Activated CD8-positive, alpha-beta T cell treated with anti-CD3 and anti-CD28 coated beads, Interleukin-2, amount 10 ng/mL, durations not matched to agents 7 days and 5 days (primary cell): ENCODE measurements at places on chromosomes 7 and 10. TPM values are rescaled to one million over a fixed set of nuclear protein-coding genes. Genes with fewer than 3 reads are reported as not detected.

The AKR1B15 gene
- total RNA-seq = not detected

The TRIM50 gene
- not detected for total RNA-seq

The ZNF467 gene
- 0.11 TPM for total RNA-seq

The C10orf90 gene
- not detected for total RNA-seq

The CAV1 gene
- total RNA-seq = not detected

The OR2A12 gene
- total RNA-seq = not detected

The LGI1 gene
- not detected for total RNA-seq

GRCh38 chr7:106947244-106947728 lies 82.2 kb downstream of the PIK3CG start:
- peak; percentile 50 for DNase-seq

DNA sequence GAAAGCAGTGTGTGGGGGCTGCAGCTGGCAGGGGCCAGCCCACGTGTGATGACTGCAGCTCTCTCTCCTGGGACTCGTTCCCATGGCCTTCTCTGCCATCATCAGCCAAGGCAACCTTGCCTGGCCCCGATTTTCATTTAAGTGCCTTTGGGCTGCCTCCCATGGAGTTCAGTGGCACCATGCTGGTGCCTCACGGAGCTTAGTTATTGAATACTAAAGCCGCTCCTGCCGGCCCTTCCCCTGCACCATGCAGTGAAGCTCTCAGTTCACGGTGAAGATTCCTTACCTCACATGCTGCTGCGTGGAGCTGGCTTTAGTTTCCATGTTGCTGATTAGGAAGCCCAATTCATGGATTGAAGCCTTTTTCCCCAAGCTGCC lies 141.5 kb upstream of the EEPD1 start:
- no peak for DNase-seq

- peak; percentile 64 for DNase-seq
Measured at GRCh38 chr7:105429746-105430612, 41.3 kb upstream of the SRPK2 start.

DNA sequence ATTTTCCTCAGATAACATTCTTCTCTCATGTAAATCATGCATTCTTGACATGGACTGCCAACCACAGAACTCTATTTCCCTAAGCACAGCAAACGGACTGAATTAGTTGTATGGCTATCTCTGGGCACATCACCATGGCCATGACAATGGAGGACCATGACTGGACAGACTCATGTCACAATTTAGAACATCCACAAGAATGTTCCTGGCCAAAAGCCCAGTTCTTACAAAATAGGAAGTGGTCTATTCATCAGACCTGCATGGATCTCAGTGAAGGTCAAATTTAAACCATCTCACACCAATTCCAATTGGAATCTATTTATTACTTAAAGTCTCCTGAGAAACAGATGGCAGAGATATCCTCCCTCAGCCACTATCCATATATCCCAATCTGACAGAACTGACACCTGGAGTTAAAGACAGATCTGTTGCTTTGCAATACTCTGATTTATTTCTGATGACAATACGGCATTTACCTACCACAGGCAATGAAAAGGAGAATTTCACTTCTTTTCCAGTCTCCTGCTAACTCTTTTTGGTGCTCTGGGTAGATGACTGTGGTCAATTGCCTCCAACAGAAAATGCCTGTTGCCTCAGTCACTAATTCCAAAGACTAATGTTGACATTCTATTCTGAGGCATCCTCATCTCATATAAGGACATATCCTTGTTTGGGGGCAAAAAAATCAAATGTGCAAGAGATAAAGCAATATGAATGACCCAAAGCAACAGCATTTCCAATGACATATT lies 254.8 kb downstream of the HTR7 start:
- no peak for DNase-seq

- DNase-seq = no peak
Measured at GRCh38 chr7:70352088-70352487, 753.8 kb downstream of the AUTS2 start.

DNA sequence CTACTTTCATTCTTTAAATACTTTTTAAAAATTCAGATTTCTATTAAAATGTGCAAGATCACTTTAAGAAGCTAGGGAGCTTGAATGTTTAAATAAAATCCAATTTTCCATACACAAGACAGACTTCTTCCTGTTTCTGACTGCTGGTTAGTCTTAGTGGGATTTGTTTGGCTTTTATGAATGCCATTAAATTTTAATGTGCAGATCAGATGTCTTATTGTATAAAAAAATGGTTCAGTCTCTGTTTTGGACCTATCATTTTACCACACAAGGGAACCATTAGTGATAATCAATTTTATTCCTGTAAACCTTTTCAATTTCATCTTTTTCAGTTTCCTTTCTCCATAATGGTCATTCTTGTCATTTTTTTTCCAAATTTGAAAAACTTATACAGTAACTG lies 63.2 kb downstream of the VCL start:
- no peak for DNase-seq

DNA sequence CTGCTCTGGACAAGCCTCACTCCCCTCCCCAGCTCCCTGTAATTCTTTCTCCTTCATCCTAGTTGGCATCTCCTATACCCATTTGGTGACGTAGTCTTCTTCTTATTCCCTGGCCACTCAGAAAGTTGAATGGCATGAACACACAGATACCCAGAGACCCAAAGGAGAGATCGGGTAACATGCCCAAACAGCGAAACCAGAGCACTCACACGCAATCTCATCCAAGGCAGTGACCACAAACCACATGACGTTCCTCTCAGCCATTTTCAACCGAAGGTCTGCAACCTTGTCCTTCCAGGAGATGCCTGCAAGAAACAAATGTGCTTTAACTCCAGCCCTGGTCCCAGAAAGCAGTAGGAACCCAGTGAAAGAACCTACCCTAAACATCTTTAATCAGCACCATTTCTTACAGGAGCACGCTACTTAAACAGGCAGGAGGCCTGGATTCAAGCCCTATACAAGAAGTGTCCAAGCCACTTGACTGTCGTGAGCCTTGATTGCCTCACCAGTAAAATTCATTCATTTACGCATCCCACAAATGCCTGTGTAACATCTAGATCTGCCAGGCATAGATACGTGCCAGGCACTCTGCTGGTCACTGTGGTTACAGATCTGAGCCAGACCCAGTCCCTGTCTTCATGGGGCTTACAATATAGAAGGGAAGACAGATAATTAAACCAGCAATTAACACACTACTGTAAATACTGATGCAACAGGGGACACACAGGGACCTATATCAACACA lies 37.1 kb downstream of the XPNPEP1 start:
- no peak for DNase-seq

DNA sequence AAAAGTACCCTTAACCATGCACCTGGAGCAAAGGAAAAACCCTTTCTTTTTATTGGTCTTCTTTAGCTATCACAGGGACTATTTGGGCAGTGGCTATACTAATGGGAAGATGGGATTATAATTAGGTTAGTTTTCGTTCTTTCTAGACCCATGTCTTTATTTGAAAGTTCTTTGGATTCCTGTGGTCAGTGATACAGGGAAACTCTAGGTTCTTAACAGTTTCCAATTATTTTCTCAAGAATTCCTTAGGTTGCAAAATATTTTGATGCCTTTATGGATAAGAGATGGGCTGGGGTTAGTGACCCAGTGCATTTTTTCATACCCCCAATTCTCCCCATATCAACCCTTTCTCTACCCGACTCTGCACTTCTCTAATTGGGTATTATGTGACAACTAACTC lies 49.0 kb downstream of the ADD3 start:
- no peak for DNase-seq

- DNase-seq = no peak
Measured at GRCh38 chr10:107717046-107717445, 552.5 kb upstream of the SORCS1 start.

- DNase-seq = no peak
Measured at GRCh38 chr7:4880218-4880617, 3.3 kb downstream of the RADIL start.

DNA sequence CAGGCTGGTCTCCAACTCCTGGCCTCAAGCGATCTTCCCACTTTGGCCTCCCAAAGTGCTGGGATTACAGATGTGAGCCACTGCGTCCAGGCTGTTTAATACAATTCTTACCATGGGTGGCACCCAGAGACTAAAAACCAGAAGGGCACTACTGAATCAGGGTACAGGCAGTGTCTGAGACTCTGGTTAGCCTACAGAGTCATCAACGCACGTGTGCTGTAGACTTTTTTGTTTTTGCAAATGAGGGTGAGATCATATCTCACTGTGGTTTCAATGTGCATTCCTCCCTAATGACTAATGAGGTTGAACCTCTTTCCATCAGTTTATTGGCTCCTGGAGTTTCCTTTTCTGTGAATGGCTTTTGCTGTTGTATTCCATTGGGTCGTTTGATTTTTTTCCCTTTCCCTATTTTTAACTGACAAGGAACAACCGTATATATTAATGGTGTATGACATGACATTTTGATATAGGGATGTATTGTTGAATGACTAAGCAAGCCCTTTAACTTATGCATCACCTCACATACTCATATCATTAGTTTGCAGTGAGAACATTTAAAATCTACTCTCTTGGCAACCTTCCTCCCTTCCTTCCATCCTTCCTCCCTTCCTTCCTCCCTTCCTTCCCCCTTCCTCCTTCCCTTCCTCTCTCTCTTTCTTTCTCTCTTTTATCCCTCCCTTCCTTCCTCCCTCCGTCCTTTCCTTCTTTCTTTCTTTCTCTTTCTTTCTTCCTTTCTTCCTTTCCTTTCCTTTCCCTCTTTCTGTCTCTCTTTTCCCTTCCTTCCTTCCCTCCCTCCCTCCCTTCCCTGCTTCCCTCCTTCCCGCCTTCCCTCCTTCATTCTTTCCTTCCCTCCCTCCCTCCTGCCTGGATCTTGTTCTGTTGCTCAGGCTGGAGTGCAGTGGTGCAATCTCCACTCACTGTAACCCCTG lies 9.3 kb upstream of the TMEM270 start:
- peak; percentile 37 for DNase-seq
